Brain pericyte (primary cell): ENCODE measurements at places on chromosomes 11 and 22.

DNA sequence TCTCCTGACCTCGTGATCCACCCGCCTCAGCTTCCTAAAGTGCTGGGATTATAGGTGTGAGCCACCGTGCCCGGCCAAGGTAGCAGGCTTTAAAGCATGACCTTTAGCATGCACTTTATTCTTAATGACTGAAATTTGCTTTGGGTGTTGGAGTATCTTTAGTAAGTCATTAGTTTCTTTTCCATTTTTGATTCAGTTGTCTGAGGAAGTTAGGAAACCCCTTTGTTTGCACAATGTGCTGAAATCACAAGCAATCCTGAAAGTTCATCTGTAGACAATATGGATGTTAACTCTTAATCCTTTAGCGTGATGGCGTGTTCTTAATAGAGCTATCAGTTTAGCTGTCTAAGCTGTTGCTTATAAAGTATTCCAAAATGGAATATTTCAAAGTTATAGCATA is 16.8 kb downstream of the SDHD start:
- no peak for DNase-seq

GRCh38 chr11:3808861-3809623 is 682 bp downstream of the PGAP2 start:
- no peak for DNase-seq

DNA sequence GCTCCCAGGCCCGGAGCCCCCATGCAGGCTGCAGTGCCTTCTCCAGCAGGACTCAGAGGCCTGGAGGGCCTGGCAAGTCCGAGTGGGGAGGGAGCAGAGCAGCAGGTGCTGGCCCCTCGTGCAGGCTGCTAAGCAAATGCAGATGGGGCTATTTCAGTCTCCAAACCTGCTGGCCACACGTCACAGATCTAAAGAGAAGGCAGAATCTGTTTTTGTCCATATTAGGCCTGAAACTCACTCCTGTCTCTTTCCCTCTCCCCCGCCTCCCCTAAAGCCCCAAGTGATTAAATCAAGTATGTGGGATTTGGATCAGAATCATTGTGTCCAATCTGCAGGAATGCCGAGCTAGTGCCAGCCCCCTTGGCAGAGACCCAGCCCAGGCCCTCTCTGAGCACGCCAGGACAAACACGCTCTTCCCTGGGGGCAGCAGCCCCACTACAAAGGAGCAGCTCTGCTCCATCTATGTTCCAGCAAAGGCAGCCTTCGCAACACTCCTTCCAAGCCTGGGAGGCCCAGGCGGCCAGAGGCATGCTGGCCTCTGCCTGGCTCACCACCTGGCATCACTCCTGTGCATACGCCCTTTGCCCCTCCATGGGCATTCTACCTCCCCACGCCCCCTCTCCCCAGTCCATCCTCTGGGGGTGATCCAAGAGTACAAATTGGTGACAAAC is 26.5 kb downstream of the RPL27A start:
- no peak for DNase-seq

DNA sequence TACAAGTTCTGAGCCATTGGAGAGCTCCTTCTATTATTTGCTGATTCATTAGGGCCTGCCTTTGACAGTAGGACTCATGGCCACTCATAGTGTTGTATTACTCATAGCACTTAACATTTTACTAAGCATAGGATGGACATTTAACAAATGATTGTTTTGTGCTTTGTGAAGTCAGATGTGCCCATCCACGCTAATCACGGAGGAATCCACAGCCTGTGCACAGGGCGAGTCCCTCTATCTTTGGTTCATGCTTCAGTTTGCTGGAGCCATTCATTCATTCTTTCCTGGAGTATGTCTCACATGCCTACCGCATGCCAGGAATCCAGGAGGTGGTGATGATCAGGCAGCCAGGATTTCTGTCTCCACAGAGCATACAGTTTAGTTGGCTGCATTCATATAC is 254.1 kb downstream of the NTM start:
- DNase-seq, result no peak

GRCh38 chr22:42793848-42794405 is 63.1 kb downstream of the ARFGAP3 start:
- DNase-seq, result no peak

DNA sequence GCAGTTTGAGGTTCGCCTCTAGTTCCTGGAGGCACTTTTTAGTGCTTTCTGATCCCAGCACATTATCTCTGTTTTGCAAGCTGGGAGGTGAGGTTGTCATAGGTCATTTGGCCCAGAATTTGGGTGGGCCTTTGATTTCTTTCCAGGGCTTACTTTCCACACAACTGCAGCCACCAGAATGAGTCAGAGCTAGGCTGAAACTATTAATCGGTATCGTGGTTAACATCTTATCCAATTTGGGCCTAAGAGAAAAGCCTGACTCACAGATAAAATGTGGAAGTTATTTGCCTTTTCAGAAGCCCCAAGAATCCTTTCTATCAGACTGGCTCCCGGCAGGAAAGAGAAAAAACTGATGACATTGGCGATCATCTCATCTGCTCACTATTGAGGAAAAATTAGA is 166.4 kb downstream of the KIRREL3 start:
- DNase-seq, result no peak

DNA sequence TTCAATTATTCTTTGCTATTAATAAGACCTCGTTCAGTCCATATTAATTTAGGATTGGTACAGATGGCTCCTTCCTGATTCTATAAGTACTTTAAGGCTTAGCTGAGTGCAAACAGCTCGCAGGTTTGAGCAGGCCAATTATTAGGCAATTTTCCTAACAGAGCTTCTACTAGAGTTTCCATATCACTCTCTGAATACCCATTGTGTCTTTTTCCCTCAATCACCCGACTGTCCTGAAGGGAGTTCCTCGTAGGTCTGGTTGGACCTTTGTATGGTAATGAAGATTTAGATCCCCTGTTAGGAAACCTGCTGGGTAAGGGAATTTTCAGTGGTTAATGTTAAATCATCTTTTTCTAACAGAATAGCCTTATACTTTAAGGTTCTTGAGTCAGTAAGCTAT is 61.1 kb downstream of the ARHGAP42 start:
- no peak for DNase-seq

DNA sequence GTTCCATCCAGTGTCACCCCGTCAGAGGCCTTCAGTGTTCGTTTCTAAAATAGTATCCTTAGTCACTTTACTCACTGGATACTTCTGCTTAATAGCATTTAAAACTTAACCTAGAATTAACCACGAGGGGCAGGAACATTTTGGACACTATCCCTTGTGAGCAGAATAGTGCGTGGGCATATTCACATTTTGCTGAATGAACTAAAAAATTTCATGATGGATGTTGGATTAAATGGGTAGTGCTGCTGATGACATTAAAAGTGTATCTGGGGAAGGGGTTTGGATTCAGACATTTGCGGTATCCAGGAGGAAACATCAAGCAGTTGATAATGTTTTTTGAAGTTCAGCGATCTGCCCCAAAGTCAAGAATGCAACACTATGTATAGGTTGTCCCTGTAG is 750 bp upstream of the NAT10 start:
- no peak for DNase-seq

GRCh38 chr11:10908215-10908951 is 50.5 kb upstream of the ZBED5 start:
- no peak for DNase-seq

DNA sequence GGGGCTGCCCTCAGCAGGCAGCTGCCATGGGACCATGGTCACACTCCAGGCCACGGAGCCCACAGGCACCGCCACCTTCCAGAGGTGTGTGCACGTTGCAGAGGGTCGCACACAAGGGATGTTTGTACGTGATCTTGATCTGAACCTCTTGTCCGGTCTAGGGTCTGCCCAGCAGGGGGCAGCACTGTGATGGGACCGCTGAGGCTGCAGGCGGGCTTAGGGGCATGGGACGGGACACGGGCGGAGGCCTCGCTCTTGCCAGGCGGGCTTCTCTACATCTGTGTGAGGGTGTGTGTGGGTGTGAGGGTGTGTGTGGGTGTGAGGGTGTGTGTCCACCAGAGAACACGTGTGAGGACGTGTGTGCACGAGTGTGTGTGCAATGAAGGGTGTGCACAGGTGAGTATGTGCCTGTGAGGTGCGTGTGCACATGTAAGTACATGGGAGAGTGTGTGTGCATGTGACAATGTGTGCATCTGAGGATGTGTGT is 52.4 kb downstream of the CACNA1I start:
- no peak for DNase-seq

DNA sequence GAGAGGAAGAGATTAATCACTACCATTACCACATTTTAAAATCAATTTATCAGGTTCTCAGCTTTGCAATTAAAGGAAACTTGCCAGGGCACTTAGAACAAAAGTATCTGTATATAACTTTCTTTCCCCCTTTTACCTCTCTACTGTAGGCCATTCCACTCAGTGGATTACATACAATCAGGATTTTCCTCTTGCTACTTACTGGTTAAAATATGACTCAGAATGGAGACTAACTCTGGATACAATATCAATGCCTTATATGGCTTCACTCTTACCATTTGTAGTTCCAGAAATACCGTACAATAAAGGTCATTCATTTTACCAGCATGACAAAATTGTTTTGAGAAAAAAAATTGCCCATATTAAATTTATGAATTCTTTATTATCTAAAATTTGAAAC is 706.8 kb downstream of the KCNA4 start:
- no peak for DNase-seq

DNA sequence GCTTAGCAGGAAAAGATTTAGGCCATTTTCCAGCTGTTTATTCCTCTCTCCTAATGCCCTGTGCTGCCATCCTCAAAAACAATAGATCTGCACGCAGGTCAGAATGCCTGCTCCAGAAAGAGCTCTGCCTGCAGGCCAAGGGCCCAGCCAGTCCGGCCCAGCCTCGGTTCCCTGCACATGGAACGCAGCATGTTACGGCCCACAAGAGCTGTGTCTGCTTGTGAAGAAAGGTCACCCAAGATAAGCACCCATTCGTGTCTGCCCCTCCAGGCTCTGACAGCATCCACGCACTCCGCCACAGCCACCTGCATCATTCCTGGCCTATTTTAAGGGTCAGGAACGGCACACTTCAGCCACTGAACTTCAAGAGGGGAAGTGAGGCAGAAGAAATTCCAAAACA is 152.2 kb downstream of the SPATA19 start:
- DNase-seq, result no peak

GRCh38 chr11:48307760-48308386 is 1.9 kb downstream of the OR4S1 start:
- DNase-seq, result no peak

GRCh38 chr11:87092159-87092558 is 54.4 kb downstream of the TMEM135 start:
- no peak for DNase-seq

DNA sequence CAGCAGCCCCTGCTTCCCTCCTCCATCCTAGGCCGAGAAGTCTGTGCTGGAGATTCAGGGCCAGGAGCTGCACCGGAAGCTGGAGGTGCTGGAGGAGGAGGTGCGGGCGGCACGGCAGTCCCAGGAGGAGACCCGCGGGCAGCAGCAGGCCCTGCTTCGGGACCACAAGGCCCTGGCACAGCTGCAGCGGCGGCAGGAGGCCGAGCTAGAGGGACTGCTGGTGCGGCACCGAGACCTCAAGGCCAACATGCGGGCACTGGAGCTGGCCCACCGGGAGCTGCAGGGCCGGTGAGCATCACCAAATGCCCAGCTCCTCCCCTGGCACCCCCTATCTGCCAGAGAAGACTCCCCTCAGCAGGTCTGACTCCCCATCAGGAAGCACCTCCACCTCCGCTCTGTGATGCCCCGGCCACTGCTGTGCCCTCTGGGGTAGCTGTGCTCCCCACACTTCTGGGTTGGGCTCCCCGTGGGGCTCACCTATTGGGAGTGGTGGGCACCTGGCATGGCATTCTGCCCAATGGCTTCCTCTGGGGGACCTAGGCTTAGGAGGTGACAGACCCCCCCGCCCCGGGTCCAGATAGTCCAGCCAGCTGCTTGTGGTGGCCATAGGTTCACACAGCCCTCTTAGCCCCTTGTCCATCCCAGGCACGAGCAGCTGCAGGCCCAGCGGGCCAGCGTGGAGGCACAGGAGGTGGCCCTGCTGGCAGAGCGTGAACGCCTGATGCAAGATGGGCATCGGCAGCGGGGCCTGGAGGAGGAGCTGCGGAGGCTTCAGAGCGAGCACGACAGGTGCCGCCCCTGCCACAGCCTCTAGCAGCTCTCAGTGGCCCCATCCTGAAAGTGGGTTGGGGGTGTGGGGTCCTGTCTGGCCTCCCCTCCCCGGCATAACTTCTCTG is 6.6 kb upstream of the RPS6KA4 start:
- DNase-seq, result no peak

GRCh38 chr22:22357024-22357883 is 112.7 kb downstream of the VPREB1 start:
- no peak for DNase-seq

- DNase-seq, result no peak
Measured at GRCh38 chr22:20526628-20527355, 19.4 kb downstream of the MED15 start.

DNA sequence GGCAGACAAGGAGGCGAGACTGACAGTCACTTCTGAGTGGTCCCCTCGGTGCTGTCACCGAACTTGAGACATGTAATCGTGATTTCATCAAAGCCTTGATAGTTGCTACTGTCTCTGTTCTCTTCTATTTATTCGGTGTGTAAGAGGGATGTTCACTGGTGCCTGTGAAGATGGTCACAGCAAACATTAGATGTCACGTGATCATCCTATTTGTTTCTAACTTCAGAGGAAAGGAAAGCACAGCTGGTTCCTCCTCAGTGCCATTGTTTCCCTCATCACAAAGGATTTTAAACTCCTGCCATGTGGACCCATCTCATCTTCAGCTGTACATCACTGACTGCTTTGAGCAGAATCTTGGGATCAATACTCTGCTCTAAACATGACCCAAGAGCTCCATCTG is 73.1 kb upstream of the CLMP start:
- no peak for DNase-seq

DNA sequence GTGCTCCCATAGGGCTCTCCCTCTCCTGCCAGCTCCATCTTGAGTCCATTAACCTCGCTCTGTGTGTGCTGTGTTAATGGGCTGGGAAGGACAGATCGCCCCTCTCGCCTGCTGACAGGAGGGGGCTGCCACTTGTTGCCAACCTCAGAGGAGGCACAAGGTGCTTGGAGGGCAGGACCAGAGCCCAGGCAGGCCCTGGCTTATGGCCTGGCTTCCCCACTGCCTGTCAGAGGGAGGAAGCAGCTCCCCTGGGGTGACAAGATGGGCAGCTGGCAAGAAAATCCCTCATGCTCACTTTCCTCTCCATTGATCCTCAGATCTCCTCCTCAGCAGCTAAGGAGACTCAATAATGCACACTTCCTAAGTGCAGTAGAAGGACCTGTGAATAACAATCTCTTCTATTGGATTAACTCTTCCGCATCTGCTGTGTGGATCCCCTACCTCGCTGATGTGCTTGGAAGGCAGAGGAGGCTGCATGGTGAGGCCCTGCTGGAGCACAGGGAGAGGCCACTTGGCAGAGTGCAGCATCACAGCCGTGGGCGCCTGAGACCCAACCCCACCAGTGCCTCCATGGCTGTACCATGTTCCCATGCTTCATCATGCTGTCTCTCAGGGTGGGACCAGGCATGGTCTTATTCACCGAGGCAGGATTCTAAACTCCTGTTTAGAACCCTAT is 70.3 kb downstream of the TRIM29 start:
- DNase-seq, result no peak

- no peak for DNase-seq
Measured at GRCh38 chr11:68271023-68271780, 571 bp downstream of the C11orf24 start.

- no peak for DNase-seq
Measured at GRCh38 chr11:65014726-65015227, 817 bp downstream of the ARL2 start.

GRCh38 chr11:69297787-69298266 is 3.9 kb downstream of the MYEOV start:
- DNase-seq, result no peak

GRCh38 chr11:32153747-32154146 is 62.9 kb downstream of the RCN1 start:
- DNase-seq, result no peak
